ENCODE measurements at places on chromosomes 3 and 15.

GRCh38 chr3:197809356-197810020 lies 18.4 kb downstream of the LRCH3 start:
- no peak for DNase-seq

- no peak for DNase-seq
These were observed 70.7 kb downstream of the CYP19A1 start for GRCh38 chr15:51267703-51268083.

- DNase-seq = no peak
These were observed 2.6 kb downstream of the DUOXA2 start for GRCh38 chr15:45116482-45117307.

- peak; percentile 44 for DNase-seq
These were observed 36.7 kb downstream of the CMTM7 start for GRCh38 chr3:32428092-32429068.

- no peak for DNase-seq
These were observed 39.8 kb downstream of the CGGBP1 start for GRCh38 chr3:88019024-88019423.

- no peak for DNase-seq
These were observed 8.7 kb downstream of the MYL3 start for GRCh38 chr3:46854555-46854991.

DNA sequence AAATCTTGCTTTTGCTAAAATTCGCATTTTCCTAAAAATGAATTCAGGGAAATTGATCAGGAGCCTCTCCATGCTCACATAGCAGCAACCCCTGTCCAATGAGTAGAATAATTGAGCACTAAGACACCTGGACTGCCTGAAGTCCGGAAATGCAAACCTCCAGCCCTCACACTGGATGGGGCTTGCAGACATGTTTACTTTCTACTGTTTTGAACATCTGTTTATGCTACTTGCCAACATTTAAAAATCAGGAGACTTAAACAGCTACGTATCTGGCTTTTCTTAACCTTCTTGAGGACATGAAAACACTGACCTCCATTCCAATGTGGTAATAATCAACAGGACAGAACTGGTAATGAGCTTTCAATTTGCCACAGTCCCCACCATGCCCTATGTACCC lies 184.4 kb downstream of the SHOX2 start:
- DNase-seq = no peak

DNA sequence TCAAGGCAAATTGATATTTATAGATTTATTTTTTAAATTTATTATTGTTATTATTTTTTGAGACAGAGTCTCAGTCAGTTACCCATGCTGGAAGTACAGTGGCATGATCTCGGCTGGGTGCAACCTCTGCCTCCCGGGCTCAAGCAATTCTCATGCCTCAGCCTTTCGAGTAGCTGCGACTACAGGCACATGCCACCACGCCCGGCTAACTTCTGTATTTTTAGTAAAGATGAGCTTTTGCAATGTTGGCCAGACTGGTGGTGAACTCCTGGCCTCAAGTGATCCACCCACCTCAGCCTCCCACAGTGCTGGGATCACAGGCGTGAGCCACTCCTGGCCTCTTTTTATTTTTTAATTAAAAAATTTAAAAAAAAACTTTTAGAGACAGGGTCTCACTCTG lies 19.0 kb downstream of the SPG21 start:
- no peak for DNase-seq

DNA sequence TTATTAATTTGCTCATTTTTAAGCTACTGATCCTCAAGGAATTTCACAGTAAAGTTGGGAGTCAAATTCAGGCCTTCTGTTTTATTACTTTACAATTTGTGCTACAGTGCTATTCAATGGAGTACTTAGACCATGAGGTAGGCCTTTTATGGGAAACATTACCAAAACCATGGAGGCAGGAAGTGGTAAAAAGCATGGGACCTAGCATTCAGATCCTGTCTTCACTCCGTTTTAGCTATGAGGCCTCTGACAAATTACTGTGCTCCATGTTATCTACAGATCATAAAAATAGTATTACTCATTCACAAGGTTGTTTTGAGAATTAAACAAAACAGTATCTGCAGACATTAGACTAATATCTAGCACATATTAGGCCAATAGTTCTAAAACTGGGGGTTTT lies 140.6 kb upstream of the SLITRK3 start:
- DNase-seq = no peak

All from effector CD4-positive, alpha-beta T cell (primary cell).